ENCODE measurements at places on chromosomes 13 and 19.

DNA sequence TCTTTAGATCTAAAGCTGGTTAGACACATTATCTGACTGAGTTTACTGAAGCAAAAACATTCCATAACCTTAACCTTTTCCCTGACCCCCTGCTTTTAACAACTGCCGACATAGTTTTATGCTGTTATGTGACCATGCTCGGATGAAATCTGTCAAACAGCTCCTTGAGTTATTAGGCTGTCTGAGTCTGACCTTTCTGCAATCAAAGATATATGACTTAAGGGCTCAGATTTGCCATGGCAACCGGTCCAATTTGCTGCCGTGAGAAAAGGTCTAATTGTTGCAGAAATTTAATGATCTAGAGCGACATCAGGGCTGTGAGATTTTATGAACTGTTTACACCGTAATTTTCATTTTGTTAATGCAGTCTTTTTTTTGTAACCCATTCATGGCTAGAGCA, 61.8 kb downstream of the URI1 start:
- no peak for ATAC-seq

DNA sequence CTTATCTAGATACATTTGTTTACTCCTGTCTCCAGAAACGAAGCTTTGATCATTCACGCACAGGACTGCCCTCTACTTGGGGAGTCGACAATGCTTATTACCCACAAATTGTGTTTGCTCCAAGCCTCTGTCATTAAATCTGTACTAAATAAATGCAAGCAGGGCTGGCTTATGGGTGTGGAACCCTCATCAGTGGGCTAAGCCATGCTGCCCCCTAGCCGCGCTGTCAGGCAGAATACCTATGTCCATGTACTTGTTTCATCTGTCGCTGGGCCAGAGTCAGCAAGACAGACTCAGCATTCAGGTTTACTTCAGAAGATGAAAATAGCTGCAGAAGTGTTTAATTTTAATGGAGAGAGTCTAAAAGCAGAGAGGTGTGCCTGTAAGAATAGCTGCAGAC, 110.0 kb upstream of the PRR20A start:
- ATAC-seq: no peak

DNA sequence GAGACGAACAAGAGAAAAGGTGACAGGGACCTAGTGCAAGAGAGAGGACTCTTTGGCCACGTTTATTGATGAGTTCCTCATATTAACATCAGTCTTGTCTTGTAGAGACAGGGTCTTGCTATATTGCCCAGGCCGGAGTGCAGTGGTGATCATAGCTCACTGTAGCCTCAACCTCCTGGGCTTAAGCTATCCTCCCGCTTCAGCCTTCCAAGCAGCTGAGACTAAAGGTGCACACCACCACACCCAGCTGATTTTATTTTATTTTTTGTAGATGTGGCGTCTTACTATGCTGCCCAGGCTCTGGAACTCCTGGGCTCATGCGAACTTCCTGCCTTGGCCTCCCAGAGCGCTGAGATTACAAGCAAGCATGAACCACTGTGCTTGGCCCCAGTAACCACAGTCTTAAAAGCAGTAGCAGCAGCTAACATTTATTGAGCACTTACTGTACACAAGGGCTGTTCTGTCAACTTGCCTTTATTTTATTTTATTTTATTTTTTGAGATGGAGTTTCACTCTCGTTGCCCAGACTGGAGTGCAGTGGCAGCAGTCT, 1.1 kb upstream of the SH2D3A start:
- ATAC-seq: no peak

DNA sequence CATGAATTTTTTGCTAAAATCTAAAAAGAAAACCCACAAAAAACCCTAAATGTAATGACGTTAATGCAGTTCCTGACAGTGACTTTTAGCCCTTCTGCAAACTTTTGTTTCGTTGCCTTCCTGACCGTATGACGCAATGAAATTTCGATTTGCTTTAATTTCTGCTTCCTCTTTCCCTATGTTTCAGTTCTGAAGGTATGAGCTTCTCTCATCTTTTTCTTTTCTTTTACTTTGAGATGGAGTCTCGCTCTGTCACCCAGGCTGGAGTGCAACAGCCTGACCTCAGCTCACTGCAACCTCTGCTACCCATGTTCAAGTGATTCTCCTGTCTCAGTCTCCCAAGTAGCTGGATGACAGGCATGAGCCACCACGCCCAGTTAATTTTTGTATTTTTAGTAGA, 6.1 kb upstream of the LILRA5 start:
- no peak for ATAC-seq

DNA sequence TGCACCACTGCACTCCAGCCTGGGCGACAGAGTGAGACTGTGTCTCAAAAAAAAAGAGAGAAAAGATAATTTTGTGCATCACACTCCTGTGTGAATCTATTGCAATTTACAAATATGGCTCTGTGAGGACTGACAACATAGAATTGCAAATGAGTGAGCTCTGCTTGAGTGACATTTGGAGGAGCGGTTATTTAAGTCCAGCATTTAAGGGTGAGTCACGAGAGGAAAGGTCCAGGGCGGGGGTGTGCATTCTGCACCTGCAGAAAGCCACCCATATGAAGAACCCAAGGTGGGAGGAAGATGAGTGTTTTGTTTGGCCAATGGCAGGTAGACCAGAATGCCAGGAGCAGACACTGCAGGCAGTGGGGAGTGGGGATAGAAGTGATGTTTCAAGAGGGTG, 58.5 kb downstream of the DGKH start:
- ATAC-seq: no peak

GRCh38 chr13:75621147-75621546, 15.0 kb upstream of the LMO7 start:
- peak; percentile 95 for ATAC-seq

DNA sequence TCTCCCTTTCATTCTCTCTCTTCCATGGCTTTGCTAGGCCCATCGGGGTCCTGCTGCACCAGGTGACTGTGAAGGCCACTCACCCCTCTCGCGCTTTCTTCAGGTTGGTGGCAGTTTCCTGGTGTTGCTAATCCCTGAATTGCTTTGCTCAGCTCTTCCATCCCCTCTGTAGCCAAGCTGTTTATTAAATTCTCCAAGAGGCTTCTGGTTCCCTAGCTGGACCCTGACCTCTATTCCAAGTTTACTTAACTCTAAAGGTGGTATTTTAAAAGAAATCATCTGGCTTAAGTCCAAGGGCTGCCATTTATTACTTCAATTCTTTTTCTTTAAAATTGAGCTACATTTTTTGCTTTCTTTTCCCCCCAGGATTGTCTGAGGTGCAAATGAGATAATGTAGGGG, 32.7 kb upstream of the MICU2 start:
- ATAC-seq: no peak

DNA sequence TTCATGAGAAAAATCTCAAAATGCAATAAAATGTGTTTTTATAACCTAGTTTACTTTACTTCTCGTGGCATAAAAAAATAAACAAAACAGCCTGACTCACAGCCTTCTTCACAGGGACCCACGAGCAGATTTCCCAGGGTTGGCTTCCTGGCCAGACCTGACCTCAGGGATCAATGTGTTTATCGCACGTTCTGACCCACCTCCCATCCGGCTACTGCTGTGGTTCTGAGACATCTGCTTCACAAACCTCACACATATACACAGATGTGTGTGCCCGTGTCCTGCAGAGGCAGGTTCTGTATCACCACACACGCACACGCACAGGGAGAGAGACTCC, 118.3 kb downstream of the COL4A2 start:
- ATAC-seq: no peak

DNA sequence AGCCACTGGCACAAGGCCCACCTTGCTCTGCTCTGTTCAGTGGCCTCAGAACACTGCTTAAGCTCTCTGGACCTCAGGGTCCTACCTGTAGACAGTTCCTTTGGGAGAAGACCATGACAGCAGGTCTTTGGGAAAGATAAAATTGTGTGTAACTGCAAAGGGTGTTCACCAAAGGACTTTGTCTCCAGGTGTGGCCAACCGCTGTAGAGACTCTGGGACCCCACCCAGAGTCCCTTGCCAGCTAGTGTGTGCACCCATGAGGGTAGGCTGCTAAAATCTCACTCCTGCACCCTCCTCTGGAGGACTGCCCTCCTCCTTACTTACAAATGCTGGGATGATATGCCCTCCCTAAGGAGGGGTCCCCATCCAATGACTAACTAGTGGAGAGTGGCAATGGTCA, 211.2 kb downstream of the TSHZ3 start:
- ATAC-seq: no peak

DNA sequence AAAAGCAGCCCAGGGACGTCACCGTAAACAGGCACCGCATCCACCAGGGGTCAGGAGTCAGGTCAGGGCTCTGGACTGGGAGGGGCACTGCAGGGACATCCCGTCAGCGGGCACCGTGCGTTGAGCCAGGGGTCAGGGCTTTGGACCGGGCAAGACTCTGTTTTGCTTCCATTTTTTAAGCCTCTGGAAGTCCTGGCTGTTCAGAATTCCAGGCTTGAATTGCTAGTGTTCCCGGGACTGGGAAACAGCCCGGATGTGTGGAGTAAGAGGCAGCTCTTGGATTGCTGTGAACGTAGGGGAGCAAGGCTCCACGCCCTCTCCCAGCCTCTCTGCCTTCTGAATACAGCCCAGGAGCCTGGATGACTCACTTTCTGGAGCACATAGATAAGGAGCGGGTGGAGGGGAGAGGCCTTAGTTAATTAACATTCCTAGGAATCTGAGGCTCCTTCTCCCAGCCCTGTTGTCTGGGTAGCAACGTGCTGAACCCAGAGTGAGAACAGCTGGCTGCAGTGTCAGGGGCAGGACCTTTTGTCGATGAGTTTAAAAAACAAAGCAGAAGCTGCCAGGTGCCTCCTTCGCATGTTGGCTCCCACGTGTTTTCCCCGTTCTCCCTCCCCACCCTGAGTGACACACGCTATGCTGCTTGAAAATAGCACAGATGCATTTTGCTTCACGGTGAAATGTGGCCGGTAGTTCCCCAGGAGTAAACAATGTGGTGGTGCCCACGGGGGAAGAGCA, 21.9 kb downstream of the ATP11A start:
- ATAC-seq: peak; percentile 99

GRCh38 chr13:26929971-26930730, 169.6 kb upstream of the GPR12 start:
- peak; percentile 97 for ATAC-seq

GRCh38 chr13:110524541-110525257, 36.8 kb downstream of the RAB20 start:
- no peak for ATAC-seq

- ATAC-seq: no peak
Observed at GRCh38 chr19:39590265-39590664, 12.1 kb upstream of the LGALS13 start.

- no peak for ATAC-seq
Observed at GRCh38 chr19:33339016-33339984, 34.2 kb upstream of the CEBPG start.

DNA sequence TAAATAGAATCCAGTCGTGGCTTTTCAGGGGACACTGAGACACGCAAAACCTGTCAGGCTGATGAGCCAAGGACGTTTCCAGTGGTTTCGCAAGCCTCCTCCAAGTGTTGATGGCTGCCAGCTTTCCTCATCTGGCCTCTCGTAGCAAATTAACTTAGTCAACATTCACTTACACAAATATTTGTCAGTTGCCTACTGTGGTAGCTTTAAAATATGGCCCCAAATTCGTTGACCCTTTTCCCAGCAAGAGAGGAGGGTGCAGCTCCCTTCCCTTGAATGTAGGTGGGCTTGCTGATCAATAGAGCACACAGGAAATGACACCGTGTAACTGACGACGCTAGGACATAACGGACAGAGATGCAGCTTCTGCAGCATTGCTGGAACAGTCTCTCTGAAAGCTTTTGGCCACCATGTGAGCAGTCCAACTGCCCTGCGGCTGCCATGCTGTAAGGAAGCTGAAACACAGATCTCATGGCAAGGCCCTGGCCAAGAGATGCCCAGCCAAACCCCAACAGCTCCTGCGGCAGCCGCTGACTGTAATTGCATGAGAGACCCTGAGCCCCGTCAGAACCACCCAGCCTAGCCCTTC, 5.5 kb upstream of the RANBP3 start:
- no peak for ATAC-seq

DNA sequence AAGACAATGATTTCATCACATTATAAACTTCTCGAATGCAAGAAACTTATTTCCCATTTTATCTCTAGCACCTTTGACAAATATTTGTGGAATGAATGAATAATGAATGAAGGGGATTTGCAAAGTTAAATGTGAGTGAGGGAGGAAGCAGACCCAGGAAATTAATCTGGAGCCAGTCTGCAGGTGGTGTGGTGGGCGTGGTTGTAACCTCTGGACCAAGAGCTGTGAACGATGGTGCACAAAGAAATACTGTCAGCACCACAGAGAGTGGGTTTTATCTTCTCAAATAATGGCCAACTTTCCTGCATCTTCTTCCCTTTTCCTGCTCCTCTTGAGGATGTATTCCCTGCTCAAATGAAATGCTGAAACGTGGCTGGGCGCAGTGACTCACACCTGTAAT, 11.0 kb upstream of the ZNF792 start:
- no peak for ATAC-seq

DNA sequence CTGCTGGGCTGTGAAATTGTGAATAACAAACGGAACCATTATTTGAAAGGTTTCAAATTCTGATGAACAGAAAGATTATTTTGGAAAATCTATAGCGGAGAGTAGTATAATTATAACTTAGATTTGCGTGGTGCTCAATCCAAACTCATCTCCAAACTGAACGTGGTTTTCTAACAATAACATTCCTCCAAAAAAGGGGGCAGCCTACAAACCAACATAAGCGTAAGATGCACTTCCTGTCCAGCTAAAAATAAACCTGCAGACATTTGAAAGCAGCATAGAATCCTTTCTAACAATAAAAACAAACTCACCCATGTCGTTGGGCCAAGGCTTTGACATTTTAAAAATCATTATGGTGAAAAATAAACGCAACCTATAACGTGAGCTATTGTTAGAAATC, 178.4 kb downstream of the COL4A1 start:
- ATAC-seq: no peak

DNA sequence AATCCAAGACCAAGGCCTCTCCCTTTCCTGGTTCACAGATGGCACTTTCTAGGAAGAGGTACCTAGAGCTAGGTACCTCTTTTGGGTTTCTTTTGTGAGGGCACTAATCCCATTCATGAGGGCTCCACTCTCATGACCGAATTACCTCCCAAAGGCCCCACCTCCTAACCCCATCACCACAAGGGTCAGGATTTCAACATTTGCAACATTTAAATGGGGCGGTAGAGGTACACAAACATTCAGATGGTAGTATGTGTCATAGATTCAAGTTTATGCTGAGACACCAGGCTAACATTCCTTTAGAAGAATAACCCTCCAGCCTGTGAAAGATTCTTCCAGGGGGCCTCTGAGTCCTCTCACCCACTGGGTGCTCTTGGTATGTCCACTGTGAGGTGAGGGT, 116.3 kb downstream of the FOXO1 start:
- ATAC-seq: no peak
